Karpas-422 (cell line): ENCODE measurements at places on chromosomes 3 and 15. TPM values are rescaled to one million over a fixed set of nuclear protein-coding genes. Genes with fewer than 3 reads are reported as not detected.
A peak's percentile ranks its signal among the peaks of the same experiment; 100 is the strongest.

Gene UQCRC1
- total RNA-seq, result 80.3 and 165 TPM in 2 replicates

- DNase-seq, result no peak
Measured at GRCh38 chr3:80676866-80677265, 909.1 kb upstream of the ROBO1 start.

- DNase-seq, result no peak
Measured at GRCh38 chr3:67699882-67700281, 45.5 kb upstream of the SUCLG2 start.

- peak; percentile 99 for DNase-seq
Measured at GRCh38 chr3:183635431-183636220, at the start of gene KLHL24. TSS of gene KLHL24 (plus strand) at chr3:183635623. CDS start at chr3:183650357, 14,734 bp downstream.

DNA sequence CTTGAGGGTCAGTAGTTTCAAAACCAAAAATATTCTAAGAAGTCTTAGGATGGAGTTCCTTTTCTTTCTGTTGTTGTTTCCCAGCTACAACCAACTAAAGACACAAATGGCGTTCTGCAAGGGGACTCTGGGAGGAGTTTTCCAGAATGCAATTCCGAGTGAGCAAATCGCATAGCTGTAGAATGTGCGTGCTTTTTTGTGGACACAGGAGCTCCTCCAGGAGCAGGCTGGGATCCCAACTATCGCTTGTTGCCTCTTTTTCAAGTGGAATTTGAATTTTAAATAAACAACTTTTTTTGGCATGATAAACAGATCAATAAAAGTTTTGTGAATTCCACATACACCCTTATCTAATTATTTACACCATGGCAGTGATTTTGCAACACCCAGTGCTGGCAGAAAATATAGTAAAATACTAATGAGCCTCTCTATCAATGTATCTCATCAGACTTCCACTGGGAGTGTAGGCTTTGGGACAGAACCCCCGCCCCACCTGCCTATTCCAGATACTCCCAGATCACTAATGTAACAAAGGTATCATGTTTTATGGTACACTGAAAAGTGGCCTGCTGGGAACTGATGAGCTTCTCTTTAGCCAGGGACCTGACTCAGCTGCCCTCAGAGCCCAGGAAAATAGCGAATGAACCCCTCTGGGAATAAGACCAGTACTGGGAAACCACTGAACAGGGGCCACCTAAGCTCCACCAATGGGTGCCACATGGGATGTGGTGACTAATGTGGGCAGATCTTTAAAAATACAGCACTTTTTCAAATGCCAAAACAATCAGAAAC is 66.4 kb downstream of the LMCD1 start:
- DNase-seq, result no peak

- no peak for DNase-seq
Measured at GRCh38 chr3:41148901-41149300, 50.4 kb upstream of the CTNNB1 start.

DNA sequence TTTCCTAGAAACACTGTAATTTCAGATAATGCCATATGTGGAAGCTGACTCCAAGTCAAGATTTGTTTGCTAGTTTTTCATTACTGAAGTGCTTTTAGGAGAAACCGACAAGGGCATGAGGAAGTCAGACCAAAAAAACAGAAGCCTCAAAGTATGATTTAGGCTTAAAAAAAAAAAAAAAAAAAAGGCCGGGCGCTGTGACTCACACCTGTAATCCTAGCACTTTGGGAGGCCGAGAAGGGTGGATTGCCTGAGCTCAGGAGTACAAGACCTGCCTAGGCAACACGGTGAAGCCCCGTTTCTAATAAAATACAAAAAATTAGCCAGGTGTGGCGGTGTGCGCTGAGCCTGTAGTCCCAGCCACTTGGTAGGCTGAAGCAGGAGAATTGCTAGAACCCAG is 11.6 kb downstream of the RPL15 start:
- no peak for DNase-seq
